Esophagus squamous epithelium (tissue), 5 donors: ENCODE measurements at places on chromosomes 6 and 20.

DNA sequence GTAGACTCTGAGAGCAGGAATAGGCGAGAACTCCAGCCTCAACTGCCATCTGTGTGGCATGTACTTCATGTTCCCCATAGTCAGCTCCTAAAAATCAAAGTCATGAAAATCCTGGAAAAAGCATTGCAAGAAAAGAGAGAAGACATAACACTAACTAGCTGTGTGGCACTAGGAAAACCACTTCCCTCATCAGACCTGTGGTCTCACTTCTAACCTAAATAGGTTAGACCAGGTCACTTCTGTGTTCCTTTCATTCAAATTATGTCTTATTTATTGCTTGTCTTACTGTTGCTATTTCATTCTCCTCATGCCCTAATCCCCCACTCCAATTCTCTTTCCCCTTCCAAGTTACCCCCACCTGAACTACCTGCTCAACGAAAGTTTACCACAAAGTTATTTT is 70.2 kb downstream of the TNFRSF21 start:
- DNase-seq, result no peak

DNA sequence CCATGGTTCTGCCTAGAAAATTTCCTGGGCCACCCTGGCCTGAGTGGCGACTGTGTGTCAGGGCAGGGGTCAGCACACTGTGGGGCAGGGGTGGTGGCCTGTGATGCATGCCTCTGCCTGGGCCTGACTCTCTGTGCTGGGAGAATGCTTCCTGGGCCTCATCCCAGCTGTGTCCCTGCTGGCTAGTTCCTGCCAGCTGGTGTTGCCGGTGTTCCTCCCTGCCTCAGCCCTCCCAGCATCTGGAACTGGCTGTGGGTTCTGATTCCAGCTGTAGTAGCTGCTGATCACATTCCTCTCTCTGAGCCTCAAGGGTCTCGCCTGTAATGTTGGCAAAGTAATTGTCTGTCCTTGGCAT is 101.5 kb downstream of the SYCP2 start:
- DNase-seq, result no peak

- DNase-seq, result no peak
Measured at GRCh38 chr6:31737991-31738979, 1.5 kb upstream of the MSH5 start.

DNA sequence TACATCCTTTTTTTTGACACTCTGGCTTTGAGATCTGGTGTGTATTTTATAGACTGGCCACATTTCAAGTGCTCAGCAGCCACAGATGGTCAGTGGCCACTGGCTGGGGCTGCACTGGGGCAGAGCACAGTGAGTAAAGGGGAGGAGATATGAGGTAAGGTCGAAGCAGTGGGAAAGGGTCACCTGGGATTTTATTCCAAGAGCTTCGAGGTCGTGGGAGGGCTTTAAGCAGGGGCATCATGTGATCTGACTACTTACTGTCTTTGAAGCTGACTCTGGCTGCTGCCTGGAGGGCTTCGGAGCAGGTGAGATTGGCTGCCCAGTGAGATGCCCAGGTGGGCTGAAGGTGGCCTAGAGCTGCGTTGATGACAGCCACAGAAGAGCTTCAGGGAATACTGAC is 6.7 kb downstream of the C20orf203 start:
- no peak for DNase-seq

GRCh38 chr6:117441824-117442264 is 16.1 kb upstream of the ROS1 start:
- no peak for DNase-seq

GRCh38 chr6:52641388-52641787 is 29.5 kb upstream of the TMEM14A start:
- no peak for DNase-seq

DNA sequence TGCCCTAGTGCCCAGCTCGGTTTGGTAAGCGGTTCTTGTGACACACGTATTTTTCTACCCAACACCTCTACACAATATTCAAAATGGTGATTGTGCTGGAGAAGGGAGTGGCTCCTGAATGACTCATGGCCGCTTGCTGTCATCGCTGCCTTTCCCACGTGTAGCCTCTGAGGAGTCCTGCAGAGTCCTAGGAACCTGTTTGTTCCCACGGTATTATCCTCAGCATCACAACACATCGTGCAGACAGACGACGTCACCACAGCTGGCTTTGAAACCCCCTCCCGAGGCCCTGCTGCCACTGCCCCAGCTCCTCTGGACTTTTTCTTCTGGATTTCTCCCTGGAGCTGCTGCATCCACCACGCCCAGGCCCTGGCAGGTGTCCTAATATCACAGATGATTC is 353.5 kb downstream of the SMOC2 start:
- no peak for DNase-seq

GRCh38 chr6:145485288-145485687 is 250.0 kb downstream of the EPM2A start:
- no peak for DNase-seq

DNA sequence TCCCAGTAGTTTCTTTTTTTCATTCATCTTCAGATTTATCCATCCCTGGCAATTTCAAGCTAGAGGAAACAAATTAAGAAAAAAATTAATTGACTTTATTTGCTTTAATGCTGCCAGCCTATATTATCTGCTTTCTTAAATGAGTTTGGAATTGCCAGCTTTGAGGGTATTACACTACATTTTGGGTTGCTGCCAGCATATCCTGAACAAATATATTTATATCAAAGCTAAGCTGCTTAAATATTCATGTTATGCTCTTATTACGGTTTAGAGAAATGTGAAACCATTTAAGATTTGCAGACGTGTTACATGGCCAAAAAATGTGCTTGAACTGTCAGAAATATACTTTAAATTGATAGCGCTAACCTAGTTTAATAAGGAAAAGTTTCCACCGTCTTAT is 59.7 kb downstream of the GRIK2 start:
- DNase-seq, result no peak

DNA sequence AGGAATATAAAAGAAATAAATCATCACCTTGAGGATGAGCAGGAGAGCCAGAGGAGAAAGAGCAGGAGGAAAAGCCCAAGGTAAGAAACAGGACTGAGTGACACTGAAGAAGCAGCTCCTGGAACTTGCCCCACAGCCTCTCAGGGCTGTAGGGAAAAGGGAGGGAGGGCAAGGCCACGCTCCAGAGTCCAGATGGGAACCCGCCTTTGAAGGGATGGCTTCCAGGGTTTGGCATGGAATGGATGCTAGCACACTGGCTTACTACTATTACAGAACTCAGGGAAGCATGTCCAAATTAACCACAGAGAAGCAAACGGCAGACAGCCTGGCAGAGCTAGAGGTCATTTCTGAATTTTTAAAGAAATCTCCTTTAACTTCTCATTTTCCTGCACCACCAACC is 26.8 kb downstream of the RALGAPA2 start:
- no peak for DNase-seq

DNA sequence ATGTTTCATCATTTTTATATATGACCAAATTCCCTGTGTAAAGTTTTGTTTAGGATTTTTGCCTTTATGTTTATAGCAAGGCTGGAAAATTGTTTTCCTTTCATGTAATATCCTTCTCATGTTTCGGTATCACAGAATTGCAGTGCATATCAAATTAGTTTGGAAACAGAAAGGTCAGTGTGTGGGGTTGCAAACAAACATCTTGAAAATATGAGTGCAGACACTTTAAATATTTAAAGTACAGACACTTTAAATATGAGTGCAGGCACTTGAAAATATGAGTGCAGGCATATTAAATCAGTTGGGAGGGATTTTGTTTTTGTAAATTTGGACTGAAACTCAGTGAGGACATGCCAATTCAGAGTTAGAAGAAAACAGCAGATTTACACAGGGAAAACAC is 6.5 kb downstream of the SLPI start:
- DNase-seq, result no peak

DNA sequence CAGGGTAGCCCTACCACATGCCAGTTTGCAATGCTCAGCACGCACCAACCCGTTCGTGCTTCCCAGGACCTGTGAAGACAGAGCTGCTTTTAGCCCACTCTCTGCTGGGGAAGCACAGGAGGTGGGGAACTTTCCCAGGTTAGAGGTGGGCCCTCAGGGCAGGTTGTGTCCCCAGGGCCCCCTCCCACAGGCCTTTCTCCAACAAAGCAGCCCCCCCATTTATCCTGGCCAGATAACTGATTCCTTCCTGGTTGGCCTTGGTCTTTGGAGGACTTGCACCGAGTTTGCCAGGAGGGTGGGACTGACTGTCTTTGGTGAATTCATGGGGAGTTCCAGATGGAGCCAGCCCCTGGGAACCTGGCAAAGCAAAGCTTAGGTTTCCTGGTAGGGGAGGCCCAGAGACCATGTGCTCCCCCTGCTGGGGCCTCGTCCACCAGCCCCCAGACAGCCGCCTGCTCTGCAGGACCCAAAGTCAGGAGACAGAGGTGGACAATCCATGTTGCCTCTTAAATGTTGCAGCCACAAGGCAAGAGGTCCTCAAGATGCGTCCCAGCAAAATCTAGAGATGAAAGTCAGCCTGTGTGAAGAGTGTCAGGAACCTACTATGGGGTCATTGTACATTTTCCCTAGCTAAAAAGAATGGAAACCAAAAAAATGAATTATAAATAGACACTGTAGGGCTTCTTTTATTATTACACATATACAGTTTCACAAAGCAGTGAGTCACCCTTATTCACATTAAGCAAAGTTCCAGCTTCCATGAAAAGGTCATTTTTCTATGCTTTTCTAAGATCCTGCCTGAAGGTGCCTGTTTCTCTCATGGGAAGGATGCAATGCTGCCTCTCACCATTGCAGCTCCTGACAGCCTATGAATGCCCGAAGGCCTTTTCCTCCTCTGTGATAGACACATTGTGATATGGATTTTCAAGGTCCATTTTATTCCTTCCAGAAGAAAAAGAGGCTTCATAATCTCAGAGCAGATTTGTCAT is 497.8 kb downstream of the PREX1 start:
- DNase-seq, result no peak

GRCh38 chr6:137588472-137588871 is 94.3 kb upstream of the OLIG3 start:
- DNase-seq, result no peak

DNA sequence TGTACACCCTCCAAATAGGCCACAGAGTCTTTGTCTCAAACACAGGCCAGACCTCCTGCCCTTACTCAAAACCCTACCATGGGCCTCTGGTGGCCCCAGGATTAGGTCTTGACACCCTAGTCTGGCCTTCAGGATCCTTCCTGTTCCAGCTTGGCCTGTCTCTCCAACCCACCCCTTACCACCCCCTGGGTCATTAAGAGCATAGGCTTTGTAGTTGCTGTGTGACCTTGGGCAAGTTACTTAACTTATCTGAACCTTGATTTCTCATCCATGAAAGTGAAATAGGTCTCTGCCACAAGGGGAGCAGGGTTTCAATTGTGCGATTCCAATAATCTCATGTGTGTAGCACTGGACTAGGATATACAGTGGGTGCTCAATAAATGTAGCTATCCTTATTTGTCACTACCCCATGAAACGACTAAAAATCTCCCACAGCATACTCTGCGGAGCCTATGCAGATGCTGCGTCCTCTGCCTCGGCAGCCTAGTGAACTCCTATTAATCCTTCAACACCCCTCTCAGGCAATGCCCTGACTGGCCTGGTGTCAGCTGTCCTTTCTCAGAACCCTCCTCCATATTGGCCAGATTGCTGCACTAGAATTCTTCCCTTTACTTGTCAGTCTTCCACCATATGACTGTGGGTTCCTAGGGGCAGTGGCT is 39.7 kb upstream of the NOL4L start:
- DNase-seq, result no peak

GRCh38 chr6:36340618-36341454 is 4.1 kb upstream of the BNIP5 start:
- DNase-seq, result no peak

- peak; percentile 10 for DNase-seq
Measured at GRCh38 chr6:28124350-28124970, at the start of gene ZSCAN16. ZSCAN16 (plus strand) TSS chr6:28124609; CDS start chr6:28125444, 835 bp downstream.

DNA sequence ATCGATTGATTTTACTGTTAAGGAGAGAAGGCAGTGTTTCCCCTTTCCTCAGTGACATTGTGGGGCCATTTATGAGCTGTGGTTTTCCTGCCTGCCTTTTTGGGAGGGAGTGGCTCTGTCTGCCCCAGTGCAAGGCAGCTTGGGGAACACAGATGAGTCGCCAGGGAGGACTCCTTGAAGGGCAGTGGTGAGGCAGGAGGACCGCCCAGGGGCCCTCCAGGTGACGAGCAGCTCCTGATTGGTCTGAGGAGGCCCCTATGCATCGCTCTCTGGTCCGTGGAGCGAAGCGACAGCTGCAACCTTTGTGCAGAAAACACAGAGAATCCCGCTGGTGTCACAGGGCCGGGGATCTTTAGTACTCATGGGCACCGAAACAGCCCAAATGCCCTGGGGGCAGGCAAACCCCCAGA is 100.3 kb downstream of the TMEM242 start:
- DNase-seq, result no peak

DNA sequence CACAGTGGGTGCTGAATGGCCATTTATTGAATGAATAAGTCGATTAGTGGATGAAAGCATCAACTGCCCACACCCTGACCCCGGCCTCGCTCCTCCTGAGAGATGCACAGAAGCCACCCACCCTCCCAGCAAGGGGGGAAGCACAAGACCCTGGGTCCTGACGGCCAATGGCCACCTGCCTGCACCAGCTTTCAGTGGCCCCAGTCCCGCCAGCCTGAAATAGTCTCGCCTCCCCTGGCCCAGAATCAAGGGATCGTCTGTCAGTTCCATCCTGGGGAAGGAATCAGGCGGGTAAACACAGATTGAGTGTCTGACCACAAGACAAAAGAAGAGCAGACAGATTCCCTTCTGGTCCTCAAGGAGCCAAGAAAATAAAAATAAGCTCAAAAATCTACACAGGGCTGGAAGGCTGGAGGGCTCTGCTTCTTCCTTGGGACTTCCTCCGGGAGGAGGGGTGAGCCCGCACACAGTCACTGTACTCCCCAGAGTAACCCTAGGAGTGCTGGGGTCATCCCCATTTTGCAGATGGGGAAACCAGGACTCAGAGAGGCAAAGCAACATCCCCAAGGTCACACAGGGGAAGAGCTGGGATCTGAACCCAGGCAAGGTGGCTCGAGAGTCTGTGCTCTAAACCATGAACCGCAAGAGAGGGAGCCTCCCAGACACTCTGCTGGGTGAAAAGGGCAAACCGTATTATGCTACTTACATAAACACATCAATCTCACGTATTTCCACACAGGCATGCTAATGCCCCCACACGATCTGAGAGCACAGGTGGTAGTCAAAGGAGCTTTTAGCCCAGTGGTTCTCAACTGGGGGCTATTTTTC is 7.8 kb downstream of the PREX1 start:
- DNase-seq, result no peak

- DNase-seq, result no peak
Measured at GRCh38 chr20:31698803-31699718, 23.6 kb downstream of the BCL2L1 start.

- DNase-seq, result no peak
Measured at GRCh38 chr6:15048367-15048766, 197.5 kb upstream of the JARID2 start.

GRCh38 chr6:3581469-3581868 is 124.6 kb upstream of the SLC22A23 start:
- DNase-seq, result no peak

DNA sequence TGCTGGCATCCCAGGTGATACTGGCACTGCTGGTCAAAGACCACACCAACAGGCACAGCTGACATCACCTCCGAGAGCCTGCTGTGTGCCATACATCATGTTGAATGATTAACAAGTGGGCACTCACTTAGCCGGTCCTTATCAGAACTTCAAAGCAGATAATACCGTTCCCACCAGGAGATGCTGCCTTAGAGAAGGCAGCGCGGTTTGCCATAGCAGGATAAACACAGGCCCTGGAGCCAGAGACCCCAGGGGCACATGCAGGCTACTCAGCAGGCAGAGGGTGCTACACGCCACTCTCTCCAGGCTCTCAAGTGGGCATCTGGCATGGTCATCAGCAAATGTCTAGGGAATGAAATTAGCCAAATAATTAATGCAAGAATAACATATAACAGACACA is 86.5 kb upstream of the CST7 start:
- no peak for DNase-seq

GRCh38 chr20:35171753-35172433 is at the start of gene PROCR:
PROCR (plus strand) TSS chr20:35172072; CDS start chr20:35172155, 83 bp downstream.
- no peak for DNase-seq
